Calu3 (cell line): ENCODE measurements at places on chromosomes 7 and 10. TPM values are rescaled to one million over a fixed set of nuclear protein-coding genes. Genes with fewer than 3 reads are reported as not detected.

Gene FFAR4
- total RNA-seq = 0.61 and 0.97 TPM in 2 replicates

Gene FAM25A
- total RNA-seq = not detected in 2 replicates

Gene ERVW-1
- total RNA-seq = not detected in 2 replicates

Gene MBLAC1
- 1.2 TPM in 2 replicates for total RNA-seq

Gene PPP1R3C
- total RNA-seq = 5.5 and 7.8 TPM in 2 replicates

Gene CFTR
- 267 and 502 TPM in 2 replicates for total RNA-seq

Gene HECTD2
- 2.7 and 3.1 TPM in 2 replicates for total RNA-seq

Gene PAX4
- not detected in 2 replicates for total RNA-seq

Gene ERCC6
- total RNA-seq = 25.7 and 32.0 TPM in 2 replicates

Gene RBM17
- 133 and 139 TPM in 2 replicates for total RNA-seq

Gene NACAD
- 0.90 and 1.0 TPM in 2 replicates for total RNA-seq

Gene ASZ1
- total RNA-seq = not detected in 2 replicates

Gene CLDN12
- 37.3 and 42.5 TPM in 2 replicates for total RNA-seq

Gene SUV39H2
- total RNA-seq = 32.0 and 33.7 TPM in 2 replicates

Gene ZNF853
- 10.1 and 11.4 TPM in 2 replicates for total RNA-seq

Gene UCN3
- not detected in 2 replicates for total RNA-seq

Gene FXYD4
- total RNA-seq = not detected in 2 replicates

Gene NRG3
- total RNA-seq = 35.3 and 46.3 TPM in 2 replicates

Gene CCL24
- 0.68 TPM in 1 of 2 replicates, not detected in the other for total RNA-seq

Gene AGR2
- 378 and 444 TPM in 2 replicates for total RNA-seq

Gene HMX3
- total RNA-seq = not detected in 2 replicates

Gene GDF10
- not detected in 2 replicates for total RNA-seq

Gene TAC1
- 0.80 and 2.8 TPM in 2 replicates for total RNA-seq

Gene PON1
- total RNA-seq = 0.71 TPM in 1 of 2 replicates, not detected in the other

Gene TMEM213
- total RNA-seq = 9.8 and 11.3 TPM in 2 replicates

Gene BLNK
- 7.5 and 9.5 TPM in 2 replicates for total RNA-seq

Gene CRYGN
- total RNA-seq = not detected in 2 replicates

Gene HOXA9
- total RNA-seq = 1.7 and 2.5 TPM in 2 replicates

Gene CALHM3
- not detected in 2 replicates for total RNA-seq

Gene TMEM130
- total RNA-seq = not detected in 2 replicates

Gene FUOM
- total RNA-seq = 11.5 and 15.0 TPM in 2 replicates

Gene HTR5A
- total RNA-seq = not detected in 2 replicates

Gene KNDC1
- total RNA-seq = 1.2 and 1.7 TPM in 2 replicates

Gene RINT1
- total RNA-seq = 17.1 and 18.6 TPM in 2 replicates

Gene ABCB8
- 40.2 and 42.3 TPM in 2 replicates for total RNA-seq

Gene SPOCK2
- total RNA-seq = 162 and 205 TPM in 2 replicates

Gene CFAP46
- not detected in 2 replicates for total RNA-seq

Gene ZNF804B
- total RNA-seq = not detected in 2 replicates

Gene SPDYE2B
- not detected in 2 replicates for total RNA-seq

Gene CYP26A1
- 0.98 and 2.1 TPM in 2 replicates for total RNA-seq

Gene DLG5
- total RNA-seq = 46.0 and 51.0 TPM in 2 replicates

Gene GIMAP6
- total RNA-seq = not detected in 2 replicates

Gene C10orf105
- total RNA-seq = not detected in 2 replicates

Gene ATOH7
- not detected in 2 replicates for total RNA-seq

Gene IGFBP3
- total RNA-seq = 221 and 315 TPM in 2 replicates

Gene MRLN
- total RNA-seq = not detected in 2 replicates

Gene AASS
- 12.7 and 18.7 TPM in 2 replicates for total RNA-seq

Gene SFMBT2
- 0.64 and 1.7 TPM in 2 replicates for total RNA-seq

Gene PLXNA4
- 0.24 TPM in 1 of 2 replicates, not detected in the other for total RNA-seq

Gene PPIA
- 2,685 and 3,069 TPM in 2 replicates for total RNA-seq

Gene FAM25G
- not detected in 2 replicates for total RNA-seq

Gene ADRA2A
- 5.4 and 6.7 TPM in 2 replicates for total RNA-seq

Gene VGF
- total RNA-seq = 0.14 and 0.81 TPM in 2 replicates

Gene SLC18A3
- total RNA-seq = not detected in 2 replicates

Gene KLHL7
- total RNA-seq = 35.2 and 37.8 TPM in 2 replicates
